ENCODE measurements at places on chromosomes 16 and 17.

DNA sequence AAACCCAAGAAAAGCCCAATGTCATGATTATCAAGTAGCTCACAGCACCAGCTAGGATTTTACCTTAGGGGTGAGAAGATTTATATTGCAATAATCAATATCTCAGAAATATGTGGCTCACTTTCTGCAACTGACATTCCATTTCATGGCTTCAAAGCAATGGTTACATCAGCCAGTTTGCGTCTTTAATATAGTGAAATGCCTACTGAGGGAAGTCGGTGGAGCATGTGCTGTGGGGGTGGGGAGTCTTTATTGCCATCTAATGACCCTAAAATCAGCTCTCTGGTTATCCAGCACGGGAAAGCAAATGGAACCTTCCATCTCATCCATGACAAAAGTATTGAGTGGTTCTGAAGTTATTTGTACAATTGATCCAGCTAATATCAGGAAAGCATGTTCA lies 395.5 kb downstream of the CA10 start:
- DNase-seq, result no peak

DNA sequence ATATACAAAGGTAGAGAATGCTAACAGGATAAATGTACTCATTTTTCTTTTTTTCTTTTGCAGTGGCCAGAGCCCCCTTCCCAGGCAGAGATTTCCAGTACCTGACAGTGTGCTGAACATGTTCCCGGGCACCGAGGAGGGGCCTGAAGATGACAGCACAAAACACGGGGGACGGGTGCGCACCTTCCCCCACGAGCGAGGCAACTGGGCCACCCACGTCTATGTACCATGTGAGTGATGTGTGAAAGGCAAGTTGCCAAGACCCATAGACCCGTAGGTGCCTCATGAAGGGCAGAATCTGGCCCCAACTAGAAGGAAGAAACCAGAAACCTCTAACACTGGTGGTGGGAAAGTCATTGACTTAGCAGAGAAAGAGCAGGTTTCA lies 1.2 kb downstream of the USB1 start:
- no peak for DNase-seq

- no peak for DNase-seq
Observed at GRCh38 chr17:80397686-80398085, 17.3 kb upstream of the ENDOV start.

- DNase-seq, result no peak
Observed at GRCh38 chr16:80618862-80619648, 78.3 kb downstream of the DYNLRB2 start.

GRCh38 chr17:80768936-80769335 lies 222.7 kb upstream of the CHMP6 start:
- no peak for DNase-seq

GRCh38 chr17:19309701-19310100 lies 52.8 kb downstream of the B9D1 start:
- no peak for DNase-seq

Measured in NCI-H1417 treated with DMSO at 0.1 percent for 48 hours (cell line).